ENCODE measurements at places on chromosomes 6 and 20. TPM values are rescaled to one million over a fixed set of nuclear protein-coding genes. Genes with fewer than 3 reads are reported as not detected.

PTCRA gene
- not detected for total RNA-seq

FRK gene
- total RNA-seq, result 1.4 TPM

BTNL2 gene
- total RNA-seq, result not detected

SNPH gene
- total RNA-seq, result 4.0 TPM

ZNF217 gene
- 20.9 TPM for total RNA-seq

COX4I2 gene
- total RNA-seq, result not detected

RIMS1 gene
- not detected for total RNA-seq

TRIM38 gene
- 1.8 TPM for total RNA-seq

OR12D3 gene
- total RNA-seq, result not detected

C6orf141 gene
- 10.1 TPM for total RNA-seq

PRKN gene
- not detected for total RNA-seq

TREM1 gene
- total RNA-seq, result 0.25 TPM

BFSP1 gene
- 4.6 TPM for total RNA-seq

C6orf58 gene
- total RNA-seq, result not detected

Measured in A549 treated with Hydrocortisone at 1 μM for 4 hours (cell line).